CD4-positive, alpha-beta T cell (primary cell): ENCODE measurements at places on chromosomes 1 and 21. TPM values are rescaled to one million over a fixed set of nuclear protein-coding genes. Genes with fewer than 3 reads are reported as not detected.

GRCh38 chr1:2946291-2946690 is 75.0 kb upstream of the ACTRT2 start:
- no peak for DNase-seq
- H3K4me3 ChIP-seq, result no peak overlapping the region
- H3K27me3 ChIP-seq, result peaks cover 10% of the 10 kb centered on the region
- no peaks in the 10 kb centered on the region for H3K36me3 ChIP-seq

DNA sequence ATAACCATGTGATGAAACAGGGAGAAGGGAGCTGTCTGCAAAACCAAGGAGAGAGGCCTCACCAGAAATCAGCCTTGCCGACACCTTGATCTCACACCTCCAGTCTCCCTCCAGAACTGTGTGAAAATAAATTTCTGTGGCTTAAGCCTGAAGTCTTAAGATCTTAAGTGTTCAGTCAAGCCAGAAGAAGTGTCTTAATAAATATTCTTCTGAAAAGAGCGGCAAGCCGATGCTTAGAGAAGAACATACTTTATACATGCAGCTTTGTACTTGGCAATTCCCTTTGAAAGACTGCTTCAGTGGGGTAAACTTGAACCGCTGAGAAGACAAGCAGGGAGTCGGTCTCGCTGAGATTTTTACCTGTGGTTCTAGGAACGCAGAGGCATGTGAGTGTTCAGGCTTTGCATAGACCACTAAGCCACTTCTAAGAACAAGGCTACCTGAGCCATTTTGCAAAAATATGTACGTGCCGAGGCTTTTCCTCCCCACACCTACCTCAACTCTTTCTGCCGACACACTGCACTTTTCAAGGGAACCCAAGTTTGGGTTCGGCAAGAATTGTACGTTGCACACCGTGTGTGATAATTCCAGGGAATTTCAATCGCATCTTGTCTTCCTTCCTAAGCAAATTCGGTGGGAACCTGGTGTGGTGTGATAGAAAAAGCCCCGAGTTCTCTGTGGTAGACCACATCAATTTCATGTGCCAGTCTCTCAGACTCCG is 3.4 kb downstream of the RUNX1 start:
- peak overlapping the region; percentile 91 for H3K4me3 ChIP-seq
- peaks cover 67% of the 10 kb centered on the region for H3K4me1 ChIP-seq
- DNase-seq, result no peak
- no peaks in the 10 kb centered on the region for H3K27me3 ChIP-seq
- peaks cover 15% of the 10 kb centered on the region for H3K36me3 ChIP-seq
- peak overlapping the region; percentile 93 for H3K27ac ChIP-seq

RNU1-4 gene
- total RNA-seq, result 4,982 TPM

ESRRG gene
- not detected for total RNA-seq
